ENCODE measurements at places on chromosomes 16 and 17.
A peak's percentile ranks its signal among the peaks of the same experiment; 100 is the strongest.

- DNase-seq, result no peak
Measured at GRCh38 chr17:73133911-73134649, 30.7 kb upstream of the SSTR2 start.

- DNase-seq, result no peak
Measured at GRCh38 chr17:73293480-73293911, 18.3 kb downstream of the CDC42EP4 start.

DNA sequence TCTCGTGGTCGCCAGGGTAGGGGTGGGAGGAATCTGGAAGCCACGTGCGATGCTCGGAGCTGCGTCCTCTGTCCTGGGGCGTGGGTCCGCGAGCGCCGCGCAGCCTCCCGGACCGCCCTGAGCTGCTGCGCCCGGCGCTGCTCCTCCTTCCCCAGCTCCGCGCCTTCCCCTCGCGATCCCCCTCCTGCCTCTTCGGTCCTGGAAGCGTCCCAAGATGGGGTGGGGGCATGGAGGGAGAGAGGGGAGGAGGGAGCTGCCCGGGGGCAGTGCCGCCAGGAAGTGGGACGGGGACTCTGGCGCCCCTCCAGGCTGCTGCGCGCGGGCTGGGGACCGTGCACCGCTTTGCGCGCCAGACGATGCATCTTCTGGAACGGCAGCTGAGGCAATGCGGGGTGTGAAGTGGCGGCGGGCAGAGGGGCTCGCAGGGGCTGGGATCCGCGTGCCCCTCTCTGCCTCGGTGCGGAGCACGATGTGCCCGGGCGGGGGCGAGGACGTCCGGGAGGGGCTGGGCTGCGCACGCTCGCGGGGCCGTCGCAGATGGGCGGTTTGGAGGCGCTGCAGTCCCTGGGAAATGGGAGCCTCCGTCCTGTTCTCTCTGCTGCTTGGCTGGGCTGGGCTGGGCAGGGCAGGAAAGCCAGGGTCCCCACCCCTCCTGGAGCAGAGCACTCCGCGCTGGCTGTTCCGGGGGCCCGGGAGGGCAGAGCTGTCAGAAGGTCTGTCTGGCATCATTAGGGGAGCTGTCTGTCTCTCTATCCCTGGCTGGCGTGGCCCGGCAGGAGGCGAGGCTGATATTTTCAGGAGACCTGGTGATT lies 388.0 kb downstream of the SEC14L1 start:
- DNase-seq, result no peak

DNA sequence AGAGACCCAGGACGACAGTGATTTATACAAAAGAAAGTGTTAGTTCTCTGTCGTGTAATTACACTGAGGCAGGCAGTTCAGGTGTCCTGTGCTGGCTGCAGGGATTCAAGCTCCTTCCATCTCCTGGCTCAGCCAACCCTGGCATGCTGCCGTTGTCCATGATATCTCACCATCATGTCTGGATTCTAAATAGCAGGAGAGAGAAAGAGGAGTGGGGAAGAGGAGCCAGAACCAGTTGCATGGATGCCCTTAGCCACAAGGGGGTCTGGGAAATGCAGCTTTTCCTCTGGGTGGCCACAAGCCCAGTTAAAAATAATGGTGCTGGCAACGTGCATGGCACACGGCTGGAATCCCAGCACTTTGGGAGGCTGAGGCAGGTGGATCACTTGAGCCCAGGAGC lies 9.7 kb downstream of the C16orf54 start:
- no peak for DNase-seq

- DNase-seq, result no peak
Measured at GRCh38 chr17:57550668-57551315, 194.3 kb downstream of the CCDC182 start.

GRCh38 chr17:72119873-72120641 lies 763 bp upstream of the SOX9 start:
- DNase-seq, result no peak

DNA sequence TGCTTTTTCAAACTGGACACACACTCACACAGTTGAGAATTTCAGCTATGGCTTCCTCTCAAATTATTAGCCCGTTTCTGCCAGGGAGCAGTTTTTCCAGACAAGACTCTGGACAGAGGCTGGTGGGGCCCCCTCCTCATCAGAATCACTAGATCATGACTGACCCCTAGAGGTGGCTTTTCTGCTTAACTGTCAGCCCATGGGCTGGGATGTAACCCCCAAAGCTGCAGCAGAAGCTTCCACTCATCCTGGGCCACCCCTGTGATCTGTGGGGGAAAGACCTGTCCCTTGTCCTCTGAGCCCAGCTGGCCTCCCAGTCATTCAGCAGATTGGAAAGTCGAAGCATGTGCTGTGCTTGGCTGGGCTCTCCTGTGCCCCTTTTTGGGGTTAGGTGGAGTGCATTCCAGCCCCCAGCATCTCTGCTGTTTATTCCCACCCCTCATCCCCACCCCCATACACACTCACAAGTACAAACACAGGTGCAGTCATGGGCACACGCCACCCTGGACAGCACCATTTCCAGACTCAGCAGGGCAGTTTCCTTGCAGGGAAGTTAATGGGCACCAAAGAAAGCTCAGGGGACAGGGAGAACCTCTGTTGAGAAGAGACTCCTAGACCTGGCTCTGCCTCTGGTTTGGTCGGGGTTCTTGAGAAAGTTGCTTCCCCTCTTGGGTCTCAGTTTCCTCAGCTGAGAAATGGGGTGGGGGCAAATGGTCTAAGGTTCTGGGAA lies 77.6 kb upstream of the RBL2 start:
- DNase-seq, result no peak

GRCh38 chr17:30805944-30806456 lies 18.5 kb downstream of the CRLF3 start:
- no peak for DNase-seq

DNA sequence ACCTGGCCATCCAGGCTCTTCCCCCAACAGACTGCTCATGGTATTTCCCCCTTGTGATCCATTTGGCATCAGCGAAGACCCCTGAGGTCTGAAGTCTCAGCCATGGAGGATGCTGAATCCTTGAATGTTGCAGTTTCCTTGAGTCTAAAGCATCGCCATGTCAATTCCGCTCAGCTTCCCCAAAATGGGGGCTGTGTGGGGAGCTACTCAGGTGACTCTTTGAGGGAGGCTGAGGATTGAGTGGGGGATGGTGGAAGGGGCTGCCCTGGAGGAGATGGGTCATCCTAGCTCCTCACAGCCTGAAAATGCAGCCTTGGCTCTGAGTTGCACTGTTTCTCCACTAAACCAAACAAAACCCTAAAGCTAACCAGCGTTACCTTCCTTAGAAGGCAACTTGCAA lies 2.6 kb downstream of the C16orf78 start:
- no peak for DNase-seq

- DNase-seq, result no peak
Measured at GRCh38 chr17:34067011-34067410, 188.1 kb upstream of the CCL2 start.

GRCh38 chr16:48291754-48292153 lies 44.4 kb upstream of the ABCC11 start:
- no peak for DNase-seq

GRCh38 chr17:58677194-58677880 lies 14.5 kb downstream of the TEX14 start:
- no peak for DNase-seq

DNA sequence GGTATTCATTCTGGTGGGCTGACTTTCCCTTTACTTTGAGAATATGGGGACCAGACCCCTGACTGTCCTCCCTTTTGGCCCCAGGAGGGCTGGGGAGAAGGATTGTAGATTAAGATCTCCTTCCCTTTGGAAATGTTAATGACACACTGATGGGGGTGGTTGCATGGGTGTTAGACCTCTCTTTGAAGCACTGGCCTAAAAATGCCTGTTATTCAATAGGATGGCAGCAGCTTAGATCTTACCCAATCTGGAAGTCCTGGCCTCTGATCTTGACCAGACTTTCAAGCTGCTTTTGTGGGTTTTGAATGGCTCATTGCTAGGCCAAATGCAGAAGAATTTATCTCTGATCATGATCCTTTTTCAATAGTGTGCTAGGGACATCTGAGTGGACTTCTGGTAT lies 25.7 kb downstream of the MAP3K3 start:
- no peak for DNase-seq

DNA sequence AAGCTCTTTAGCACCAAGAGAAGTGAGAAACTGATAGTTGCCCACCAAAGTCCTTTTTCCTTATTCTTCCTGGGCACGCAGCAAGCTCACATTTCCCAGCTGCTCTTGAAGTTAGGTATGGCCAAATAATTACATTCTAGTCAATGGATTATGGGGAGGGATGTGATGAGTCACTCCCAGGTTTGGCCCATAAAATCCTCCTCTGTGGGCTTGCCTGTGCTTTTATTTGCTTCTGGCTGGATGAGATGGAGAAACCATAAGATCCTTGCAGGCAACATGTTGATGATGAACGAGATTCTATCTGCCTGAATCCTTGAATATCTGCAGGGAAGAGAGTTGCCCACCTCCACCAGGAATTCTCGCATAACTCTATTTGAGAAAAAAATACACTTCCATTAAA lies 568.3 kb upstream of the SALL1 start:
- DNase-seq, result no peak

DNA sequence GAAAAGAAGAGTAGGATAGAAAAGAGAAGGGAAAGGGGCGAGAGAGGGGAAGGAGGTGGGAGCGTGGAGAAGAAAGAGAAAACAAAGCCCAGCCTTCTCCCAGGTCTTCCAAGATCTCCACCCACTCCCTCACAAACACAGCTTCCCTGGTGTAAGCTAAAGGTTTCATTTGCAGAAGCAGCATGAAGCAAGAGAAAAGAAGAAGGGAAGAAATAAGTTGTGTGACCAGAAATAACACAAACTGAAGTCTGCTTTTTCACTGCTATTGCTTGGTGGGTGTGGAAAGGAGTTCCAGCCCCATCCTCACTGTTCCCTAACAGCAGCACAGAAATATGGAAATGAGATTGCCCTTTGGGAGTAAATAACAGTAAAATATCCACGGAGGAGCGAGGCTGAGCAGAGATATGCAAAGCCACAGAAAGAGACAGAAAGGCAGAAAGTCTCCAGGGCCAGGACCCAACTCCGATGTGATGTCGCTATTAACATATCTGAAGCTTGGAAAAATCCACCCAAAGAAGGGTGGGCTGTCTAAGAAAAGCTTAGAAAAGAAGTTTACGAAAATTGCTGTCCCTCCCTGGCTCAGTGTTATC lies 10.3 kb upstream of the GAS7 start:
- DNase-seq, result no peak

DNA sequence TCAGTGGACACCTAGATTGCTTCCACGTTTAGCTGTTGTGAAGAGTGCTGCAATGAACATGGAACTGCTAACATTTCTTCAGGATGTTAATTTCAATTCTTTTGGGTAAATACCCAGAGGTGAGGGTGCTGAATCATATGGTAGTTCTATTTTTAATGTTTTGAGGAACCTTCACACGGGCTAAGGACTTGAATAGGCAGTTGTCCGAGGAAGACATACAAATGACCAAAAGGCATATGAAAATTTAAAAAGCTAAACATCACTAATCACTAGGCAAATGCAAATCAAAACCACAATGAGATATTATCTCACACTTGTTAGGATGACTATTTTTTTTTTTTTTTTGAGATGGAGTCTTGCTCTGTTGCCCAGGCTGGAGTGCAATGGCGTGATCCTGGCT lies 173.3 kb downstream of the PRKCB start:
- no peak for DNase-seq

DNA sequence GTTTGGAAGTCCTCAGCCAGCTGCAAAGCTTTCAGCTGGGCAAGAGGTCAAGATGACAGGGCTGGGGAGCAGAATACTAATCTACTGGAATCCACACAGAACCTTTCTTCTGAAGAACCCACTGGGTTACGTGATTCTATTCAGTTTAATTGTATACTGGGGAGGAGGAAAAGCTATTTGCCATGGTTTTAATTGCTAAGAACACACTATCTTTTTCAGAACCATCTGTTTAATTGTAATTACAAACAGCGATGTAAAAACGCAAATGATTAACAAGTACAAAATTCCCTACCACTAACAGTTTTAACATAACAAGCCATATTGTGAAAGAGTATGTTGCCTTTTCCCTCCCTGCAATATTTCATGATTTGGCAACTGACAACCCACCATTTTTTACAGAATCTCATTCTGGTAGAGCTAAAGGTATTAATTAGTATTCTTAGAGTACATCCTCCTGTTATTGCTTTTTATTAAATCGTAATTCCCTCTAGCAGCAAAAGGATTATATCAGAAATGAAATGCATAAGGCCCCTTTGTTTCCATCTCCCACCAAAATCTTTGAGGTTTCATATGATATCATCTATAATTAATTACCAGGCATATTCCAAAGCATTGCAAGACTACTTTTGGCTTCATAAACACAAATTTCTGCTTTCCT lies 12.1 kb downstream of the HYDIN start:
- peak; percentile 13 for DNase-seq

DNA sequence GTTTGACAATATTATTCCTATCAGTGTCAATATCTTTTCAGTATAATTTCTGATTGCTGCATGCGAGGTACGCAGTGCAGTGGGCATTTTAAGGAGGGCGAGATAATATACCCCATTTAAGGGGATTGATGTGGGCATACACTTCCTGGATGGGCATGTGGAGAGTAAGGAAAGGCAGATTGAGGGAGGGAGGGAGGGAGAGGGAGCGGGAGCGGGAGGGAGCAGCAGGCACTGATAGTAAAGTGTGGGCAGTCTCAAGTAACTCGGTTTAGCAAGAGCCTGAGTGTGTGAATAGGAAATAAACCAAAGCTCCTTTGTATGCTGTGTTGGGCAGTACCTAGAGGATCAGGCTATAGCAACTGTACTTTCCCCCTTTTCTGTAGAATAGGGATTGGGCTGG lies 5.1 kb downstream of the BPTF start:
- DNase-seq, result no peak

DNA sequence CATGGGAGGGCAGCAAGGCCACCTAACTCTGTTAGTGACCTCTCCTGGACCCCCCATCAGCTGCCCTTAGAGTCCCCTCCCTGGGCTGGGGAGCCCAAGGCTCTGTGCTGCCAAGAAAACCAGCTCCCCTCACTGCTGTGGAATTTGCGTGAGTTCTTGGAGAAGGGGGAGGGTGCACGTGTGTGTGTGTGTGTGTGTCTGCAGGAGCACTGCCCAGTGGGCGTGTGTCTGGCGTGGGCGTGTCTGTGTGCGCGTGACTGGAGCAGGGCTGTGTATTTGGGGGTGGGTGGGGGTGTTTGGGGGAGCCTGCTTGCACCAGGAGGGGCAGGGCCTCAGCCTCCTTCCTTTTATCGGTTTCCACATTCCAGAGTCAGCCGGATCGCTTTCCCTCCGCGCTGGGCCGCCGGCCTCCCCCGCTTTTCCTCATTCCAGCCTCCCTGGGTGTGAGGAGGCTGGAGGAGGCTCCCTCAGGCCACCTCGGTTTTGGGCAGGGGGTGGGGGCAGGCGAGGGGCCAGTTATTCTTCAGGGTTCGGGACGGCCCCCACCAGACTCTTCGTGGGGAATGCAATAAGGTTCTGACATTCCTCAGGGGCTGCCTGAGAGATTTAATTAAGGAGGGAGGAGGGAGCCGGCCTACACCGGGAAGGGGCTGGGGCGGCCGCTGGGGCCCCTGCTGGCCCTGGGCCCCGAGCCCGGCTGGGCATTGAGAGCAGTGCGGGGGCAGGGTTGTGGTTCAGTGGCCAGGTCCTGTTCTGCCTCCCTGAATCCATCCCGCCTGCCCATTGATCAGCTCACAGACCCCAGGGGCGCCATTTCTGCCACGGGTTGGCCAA lies 2.5 kb downstream of the VASN start:
- no peak for DNase-seq

All from NCI-H1417 (cell line).